ENCODE measurements at places on chromosomes 4 and X. TPM values are rescaled to one million over a fixed set of nuclear protein-coding genes. Genes with fewer than 3 reads are reported as not detected.

- DNase-seq, result peak; percentile 62
Observed at GRCh38 chr4:1494416-1495315, 88.4 kb upstream of the NKX1-1 start.

GRCh38 chr4:120202222-120202621, 135.6 kb upstream of the MAD2L1 start:
- no peak for DNase-seq

DNA sequence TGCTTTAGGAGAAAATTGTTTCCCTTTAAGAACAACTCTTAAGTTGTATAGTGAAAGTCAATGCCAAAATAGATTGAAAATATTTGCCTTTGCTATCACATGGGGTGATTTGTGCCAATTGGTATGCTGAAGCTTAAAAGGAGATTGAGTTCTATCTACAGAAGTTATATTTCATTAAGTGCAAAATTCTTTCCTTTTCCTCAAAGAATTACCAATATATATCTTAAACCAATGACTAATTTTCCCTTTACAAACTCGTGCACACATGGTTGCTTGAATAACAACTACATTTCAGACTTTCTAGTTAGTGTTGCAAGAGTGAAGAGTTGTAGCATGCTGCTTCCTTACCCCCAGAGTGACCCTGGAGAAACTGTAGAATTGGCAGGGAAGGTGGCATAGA, 990.0 kb upstream of the PABPC4L start:
- DNase-seq, result no peak

DNA sequence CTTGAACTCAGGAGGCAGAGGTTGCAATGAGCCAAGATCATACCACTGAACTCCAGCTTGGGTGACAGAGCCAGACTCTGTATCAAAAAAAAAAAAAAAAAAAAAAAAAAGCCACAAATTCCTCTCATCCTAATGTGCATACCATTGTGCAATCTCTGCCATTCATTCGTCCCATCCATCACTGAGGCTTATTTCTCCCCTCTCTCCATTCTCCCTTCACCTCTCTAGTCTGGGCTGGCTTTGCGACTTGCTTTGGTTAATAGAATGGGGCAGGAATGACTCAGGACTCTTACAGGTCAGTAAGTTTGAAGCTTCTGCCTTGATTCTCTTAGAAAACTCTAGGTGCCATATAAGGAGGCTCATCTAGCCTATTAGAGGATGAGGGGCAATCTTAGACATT, 60.3 kb upstream of the DDX3X start:
- DNase-seq, result no peak

DNA sequence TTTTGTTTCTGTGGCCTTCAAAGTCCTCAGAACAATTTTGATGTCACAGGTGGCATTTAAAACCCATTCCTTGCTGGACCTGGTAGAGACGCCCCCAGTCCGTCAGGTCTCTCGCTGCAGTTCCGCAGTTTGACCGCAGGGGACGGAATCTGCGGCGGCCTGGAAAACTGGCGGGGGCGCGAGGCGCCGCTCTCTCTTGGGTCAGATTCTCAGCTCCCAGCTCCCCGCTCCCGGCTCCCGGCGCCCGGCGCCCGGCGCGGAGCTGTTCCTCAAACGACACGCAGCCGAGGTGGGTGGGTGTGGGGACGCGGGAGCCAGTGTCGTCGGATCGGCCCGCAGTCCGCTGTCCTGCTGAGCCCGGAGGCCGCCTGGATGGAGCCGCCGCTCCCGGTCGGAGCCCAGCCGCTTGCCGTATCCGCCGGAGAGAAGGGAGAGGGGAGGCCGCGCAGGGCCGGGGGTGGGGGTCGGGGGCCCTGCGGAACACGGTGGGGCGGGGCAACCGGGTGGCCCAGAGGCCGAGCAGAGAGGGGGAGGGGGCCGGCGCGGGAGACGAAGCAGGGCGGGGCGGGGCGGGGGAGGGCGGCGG, at the start of gene OCRL:
Gene OCRL (plus strand): TSS at position 192 of the 586 bp plus-strand sequence. CDS start 181 bp downstream, at position 373.
- peak; percentile 84 for DNase-seq

DNA sequence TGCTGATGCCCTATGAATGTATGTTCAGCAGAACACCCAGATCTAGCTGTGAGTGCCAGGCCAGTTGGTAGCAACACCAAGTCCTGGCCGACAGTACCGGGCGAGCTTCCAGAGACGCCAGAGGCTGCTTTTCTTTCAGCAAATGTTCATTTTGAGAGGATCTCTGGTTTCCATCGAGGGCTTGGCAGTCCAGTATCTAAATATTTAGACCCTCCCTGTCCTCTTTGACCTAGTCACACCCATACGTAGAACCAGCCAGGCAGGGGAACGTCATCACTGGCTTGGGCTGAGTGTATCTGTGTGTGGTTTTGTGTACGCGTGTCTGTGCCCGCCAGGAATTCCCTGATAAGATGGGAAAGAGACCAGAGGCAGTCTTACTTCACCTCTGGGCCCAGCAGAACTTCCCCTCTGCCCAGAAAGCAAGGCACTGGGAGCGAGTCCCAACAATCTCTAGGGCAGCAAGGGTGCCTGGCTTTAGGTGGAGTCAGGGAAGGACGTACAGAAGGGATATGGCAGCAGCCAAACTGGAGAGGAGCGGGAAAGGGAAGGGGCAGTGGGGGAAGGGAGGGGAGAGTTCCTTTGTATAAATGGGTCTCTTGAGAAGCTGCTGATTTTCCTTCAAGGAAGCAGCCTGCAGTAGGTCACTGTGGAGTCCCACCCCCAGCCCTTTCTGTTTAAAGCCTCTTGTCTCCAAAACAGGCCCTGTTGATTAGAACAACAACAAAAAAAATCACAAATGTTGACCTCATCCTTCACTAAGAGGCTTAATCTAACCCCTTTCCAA, 15.0 kb upstream of the ELF4 start:
- DNase-seq, result no peak

DNA sequence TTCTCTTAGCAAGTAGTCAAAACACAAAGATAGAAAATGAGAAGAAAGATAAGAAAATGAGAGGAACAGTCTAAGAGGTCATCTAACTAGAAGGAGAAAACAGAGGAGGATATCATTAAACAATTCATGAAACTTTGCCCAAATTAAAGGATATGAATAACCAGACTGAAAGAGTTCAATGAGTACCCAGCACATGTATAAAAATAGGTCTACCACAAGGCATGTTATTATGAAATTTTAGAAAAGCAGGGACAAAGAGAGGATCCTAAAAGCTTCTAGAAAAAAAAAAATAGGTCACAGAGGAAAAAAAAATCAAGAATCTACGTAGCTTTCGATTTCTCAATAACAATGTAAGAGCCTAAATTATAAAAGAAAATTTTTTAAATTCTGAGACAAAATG, 118.5 kb downstream of the WDFY3 start:
- no peak for DNase-seq

DNA sequence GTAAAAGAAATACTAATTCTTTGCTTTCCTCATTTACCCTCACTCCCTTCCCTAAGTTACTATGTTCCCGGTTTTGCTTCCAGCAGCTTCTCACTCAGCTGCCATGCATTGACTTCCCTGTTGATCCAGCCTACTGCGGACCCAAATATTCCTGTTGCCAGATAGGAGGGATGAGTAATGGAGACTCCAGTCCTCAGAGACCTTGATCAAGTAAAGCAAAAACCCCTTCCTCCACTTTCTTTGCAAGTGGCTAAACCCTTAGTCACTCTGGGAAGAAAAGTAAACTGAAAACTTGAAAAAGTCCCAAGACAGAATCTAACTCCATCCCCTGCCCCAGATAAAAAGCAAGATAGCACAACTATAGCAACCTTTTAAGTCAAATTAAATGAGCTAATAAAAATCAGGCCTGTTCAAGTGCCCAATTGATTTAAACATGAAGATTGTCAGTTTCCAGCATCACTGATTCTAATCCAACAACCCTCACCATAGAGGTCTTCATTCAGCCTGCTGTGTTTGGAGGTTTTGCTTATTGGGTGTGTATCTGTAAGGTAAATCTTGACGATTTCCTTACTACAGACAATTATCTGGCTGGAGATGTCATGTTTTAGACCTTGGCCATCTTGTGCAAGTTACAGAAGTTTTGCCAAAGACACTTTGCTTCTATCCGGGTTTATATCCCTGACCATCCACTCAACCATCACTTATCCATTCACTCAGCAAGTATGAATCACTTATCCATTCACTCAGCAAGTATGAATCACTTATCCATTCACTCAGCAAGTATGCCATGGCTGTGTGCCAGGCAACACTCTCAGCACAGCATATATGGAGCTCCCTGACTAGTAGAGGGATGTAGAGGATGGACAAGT, 17.6 kb downstream of the FGFBP1 start:
- no peak for DNase-seq

DNA sequence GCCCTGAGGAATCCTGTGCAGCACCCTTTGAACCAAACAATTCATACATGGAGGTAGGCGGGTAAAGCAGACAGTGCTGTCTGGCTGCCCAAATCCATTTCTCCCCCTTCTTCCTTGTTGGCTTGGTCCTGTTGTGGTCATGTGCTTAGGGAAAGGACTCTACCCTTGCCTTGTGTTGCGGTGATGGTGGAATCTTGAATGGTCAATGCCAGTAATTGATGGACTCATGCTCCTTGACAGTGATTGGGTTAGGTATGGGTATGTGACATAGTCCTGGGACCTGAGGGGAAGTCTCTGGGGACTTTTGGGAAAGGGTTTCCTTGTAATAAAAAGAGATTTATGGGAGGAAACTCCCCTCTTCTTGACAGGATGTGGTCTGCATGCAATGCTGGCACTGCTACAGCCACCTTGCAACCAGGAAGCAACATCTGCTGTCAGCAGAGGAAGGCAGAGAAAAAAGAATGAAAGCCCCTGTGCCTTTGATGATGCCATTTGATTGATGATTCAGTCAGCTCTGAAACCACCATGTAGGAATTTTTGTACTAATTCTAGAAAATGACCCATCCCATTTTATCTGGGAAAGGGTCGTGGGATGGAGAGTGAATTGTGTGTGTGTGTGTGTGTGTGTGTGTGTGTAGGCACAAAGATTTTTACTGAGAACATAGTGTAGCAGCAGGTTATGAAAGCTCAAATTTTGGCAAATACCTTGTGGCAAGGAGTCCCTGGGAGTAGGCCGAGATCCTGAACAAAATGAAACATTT, 30.0 kb upstream of the HUWE1 start:
- no peak for DNase-seq

- DNase-seq, result no peak
Observed at GRCh38 chr4:77921701-77922100, 59.1 kb downstream of the MRPL1 start.

DNA sequence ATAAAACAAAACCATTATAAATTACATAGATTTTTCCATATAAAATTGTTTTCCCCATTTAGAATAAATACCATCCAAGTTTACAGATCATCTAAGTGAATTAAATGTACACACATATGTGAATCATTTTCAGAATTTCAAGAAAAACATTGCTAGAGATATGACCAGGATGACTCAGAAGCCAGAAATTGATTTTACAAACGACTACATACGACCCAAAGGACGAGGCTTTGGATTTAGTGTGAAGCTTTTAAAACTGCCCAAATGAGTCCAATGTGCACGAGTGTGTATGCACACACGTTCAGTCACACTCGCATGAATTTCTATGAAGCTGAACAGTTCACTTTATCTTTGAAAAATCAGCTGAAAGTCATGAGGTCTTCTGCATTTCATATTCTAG, 37.9 kb downstream of the MFAP3L start:
- DNase-seq, result no peak

The RAB39B gene
- total RNA-seq, result 0.35 TPM

The FGG gene
- total RNA-seq, result not detected

The P2RY4 gene
- total RNA-seq, result 0.24 TPM

The RAB28 gene
- total RNA-seq, result 25.9 TPM

All from cardiac septum (tissue), 1 donor.